ENCODE measurements at places on chromosomes 7 and 10. TPM values are rescaled to one million over a fixed set of nuclear protein-coding genes. Genes with fewer than 3 reads are reported as not detected.

GTF2IRD1 gene
- 46.5 TPM for total RNA-seq

DNA sequence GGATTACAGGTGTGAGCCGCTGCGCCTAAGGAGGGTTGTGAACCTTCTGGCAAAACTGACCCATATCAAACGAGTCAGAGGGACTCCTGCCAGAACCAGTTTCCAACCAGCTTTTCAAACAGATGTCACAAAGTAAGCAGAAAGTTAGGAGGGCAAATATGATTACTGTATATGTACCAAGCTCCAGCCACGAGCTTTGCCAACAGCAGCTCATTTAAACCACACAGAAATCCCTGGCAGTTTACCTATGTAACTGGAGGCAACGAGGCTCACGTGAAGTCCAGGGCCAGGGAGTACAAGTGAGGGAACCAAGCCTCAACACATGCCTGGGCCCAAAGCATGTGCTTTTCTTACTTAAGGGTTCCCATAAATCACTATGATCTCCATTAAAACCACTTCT, 12.5 kb upstream of the DAGLB start:
- no peaks in the 10 kb centered on the region for H3K27me3 ChIP-seq
- no peak for DNase-seq
- peaks cover 17% of the 10 kb centered on the region for H3K36me3 ChIP-seq
- no peak overlapping the region for H3K27ac ChIP-seq

PLAU gene
- 54.2 TPM for total RNA-seq

SVOPL gene
- total RNA-seq, result not detected

GRCh38 chr7:108196004-108196403, 65.8 kb upstream of the LAMB4 start:
- no peak overlapping the region for H3K4me3 ChIP-seq
- DNase-seq, result no peak
- H3K4me1 ChIP-seq, result peaks cover 5% of the 10 kb centered on the region
- H3K27ac ChIP-seq, result no peak overlapping the region

ZMIZ2 gene
- total RNA-seq, result 72.6 TPM

- H3K4me3 ChIP-seq, result no peak overlapping the region
- H3K27ac ChIP-seq, result no peak overlapping the region
- H3K4me1 ChIP-seq, result peaks cover 55% of the 10 kb centered on the region
- H3K27me3 ChIP-seq, result no peaks in the 10 kb centered on the region
- H3K36me3 ChIP-seq, result no peaks in the 10 kb centered on the region
- no peak for DNase-seq
These were observed 308.5 kb upstream of the FZD1 start for GRCh38 chr7:90955641-90956207.

TMEM236 gene
- total RNA-seq, result 0.07 TPM

HMX3 gene
- total RNA-seq, result not detected

All from chondrocyte (in vitro differentiated cells).